ENCODE measurements at places on chromosomes 3 and 15.

DNA sequence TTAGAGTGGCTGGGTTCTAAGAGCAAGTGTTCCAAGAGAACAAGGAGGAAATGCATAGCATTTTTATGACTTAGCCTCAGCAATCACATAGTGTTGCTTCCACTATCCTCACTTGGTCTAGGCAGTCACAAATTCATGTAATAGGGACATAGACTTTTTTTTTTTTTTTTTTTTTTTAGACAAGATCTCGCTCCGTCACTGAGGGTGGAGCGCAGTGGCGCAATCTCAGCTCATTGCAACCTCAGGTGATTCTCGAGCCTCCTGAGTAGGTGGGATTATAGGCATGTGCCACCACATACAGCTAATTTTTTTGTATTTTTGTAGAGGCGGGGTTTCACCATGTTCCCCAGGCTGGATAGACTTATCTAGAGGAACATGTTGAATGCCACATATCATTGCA lies 4.7 kb upstream of the GNB4 start:
- DNase-seq: no peak

DNA sequence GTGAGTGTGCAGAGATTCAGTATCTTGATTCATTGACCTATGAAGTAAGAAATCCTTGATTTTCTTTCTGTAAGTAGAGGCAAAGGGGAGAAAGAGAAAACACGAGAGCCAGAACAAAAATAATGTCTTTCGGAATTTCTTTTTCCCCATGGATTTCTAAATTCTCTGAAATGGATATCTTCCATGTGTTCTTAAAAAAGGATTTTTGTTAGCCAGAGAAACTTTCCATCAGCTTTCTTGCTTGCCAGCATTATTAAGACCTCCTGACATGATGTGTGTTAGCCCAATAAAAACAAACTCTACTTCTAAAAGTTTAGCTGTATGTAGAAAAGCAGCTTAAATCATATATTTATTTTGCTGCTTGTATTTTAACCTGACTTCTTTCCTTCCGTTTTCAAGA lies 122.3 kb upstream of the AADACL2 start:
- no peak for DNase-seq

DNA sequence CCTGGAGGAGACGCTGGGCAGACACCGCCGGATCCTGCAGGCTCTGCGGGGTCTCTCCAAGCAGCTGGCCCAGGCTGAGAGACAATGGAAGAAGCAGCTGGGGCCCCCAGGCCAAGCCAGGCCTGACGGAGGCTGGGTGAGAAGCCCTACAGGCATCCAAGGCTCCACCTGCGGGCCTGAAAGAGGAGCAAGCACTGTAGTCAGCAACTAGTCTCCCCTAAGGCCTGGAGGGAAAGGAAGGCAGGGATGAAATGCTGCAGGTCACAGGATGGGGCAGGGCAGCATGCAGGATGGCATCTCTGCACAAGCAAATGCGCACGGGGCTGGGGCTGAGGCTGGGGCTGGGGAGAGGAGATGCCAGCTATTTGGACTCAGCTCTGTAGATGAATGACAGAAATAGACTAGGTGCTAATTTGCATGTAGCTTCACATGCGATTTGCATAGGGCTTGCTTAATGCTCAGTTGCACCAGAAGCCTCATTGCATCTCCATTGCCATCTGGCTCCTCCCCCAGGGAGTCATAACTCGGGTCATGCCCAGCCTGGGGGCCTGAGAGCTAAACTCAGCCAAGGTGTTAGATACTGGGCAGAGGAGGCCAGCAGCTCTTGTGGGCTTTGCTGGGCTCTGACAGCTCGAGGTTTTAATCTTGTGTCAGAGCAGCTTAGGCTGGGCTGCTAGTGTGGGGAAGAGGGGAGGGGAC lies 5.2 kb upstream of the CPLX3 start:
- no peak for DNase-seq

- DNase-seq: no peak
Observed at GRCh38 chr3:60890226-60890625, 361.0 kb downstream of the FHIT start.

- DNase-seq: no peak
Observed at GRCh38 chr3:190220362-190220761, 99.7 kb upstream of the P3H2 start.

DNA sequence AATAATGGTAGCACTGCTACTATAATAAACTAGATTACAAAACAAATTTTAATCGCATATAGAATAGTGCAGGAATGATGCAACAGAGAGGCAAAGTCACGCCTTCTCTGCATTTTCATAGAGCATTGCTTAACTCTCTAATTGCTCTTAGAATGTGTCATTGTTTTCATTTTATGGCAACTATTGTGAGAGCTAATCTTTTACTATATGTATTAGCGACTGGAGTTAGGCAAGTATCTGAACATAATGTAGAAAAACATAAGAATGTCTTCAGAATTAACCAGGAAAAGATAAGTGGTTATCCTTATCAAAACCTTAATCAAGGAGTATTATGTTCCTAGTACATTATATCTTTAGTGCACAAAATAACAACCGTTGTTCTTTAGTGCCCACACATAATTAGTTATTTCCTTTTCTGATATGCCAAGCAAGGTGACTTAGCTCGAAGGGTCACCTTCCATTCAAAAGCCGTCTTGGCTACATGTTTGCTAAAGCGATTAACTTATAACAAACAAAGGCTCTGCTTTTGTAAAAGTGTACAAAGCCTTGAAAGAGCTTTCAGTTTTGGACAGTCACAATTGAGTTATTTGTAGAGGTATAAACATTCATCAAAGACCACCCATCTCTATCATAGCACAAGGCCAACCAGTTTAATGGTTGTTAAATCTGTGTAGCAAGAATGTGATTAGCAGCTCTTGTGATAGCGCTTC lies 1328.9 kb downstream of the ROBO2 start:
- no peak for DNase-seq

- DNase-seq: no peak
Observed at GRCh38 chr3:78026318-78026828, 986.5 kb downstream of the ROBO2 start.

GRCh38 chr15:56786966-56787365 lies 53.7 kb upstream of the ZNF280D start:
- DNase-seq: no peak

DNA sequence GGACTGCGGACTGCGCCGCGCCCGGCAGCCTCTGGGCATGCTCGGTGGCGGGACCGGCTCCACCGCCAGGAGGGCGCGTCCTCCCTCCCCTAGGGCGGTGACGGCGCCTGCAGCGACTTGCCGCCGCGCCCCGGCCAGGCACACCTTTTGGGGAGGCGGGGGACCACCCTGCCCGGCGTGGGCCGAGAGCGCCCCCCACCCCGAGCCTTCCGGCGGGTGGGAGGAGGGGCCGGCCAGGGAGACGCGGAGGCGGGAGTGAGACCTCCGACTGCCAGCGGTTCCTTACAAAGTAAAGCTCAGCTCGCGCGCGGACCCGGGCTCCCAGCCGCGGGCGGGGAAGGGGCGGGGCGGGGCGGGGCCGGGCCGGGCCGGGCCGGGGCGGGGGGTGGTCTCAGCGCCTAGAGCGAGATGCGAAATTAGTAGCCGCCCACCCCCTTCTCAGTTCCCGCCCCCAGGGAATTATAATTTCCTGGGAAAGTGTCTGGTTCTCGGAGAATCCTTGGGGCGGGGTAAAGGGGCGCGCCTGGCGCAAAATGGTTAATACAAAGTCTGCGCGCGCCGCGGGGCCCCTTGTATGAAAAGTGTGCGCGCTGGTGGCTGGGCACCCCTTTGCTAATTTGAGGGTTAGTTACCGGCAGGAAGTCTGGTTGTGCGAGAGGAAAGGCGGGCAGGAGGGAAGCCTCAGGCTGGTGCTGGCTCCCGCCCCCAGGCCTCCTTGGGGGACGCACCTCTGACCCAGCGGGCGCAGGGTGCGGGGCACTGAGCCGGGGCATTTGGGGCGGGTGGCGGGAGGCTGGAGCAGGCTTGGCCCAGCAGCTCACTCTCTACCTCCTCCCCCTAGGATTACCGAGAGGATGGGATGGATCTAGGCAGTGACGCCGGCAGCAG lies 224.8 kb upstream of the IL12A start:
- DNase-seq: peak; percentile 75

GRCh38 chr15:55289746-55290527 lies at the start of gene RAB27A:
Gene RAB27A (minus strand): TSS chr15:55289813. CDS start chr15:55234934, 54,879 bp downstream.
- peak; percentile 37 for DNase-seq

DNA sequence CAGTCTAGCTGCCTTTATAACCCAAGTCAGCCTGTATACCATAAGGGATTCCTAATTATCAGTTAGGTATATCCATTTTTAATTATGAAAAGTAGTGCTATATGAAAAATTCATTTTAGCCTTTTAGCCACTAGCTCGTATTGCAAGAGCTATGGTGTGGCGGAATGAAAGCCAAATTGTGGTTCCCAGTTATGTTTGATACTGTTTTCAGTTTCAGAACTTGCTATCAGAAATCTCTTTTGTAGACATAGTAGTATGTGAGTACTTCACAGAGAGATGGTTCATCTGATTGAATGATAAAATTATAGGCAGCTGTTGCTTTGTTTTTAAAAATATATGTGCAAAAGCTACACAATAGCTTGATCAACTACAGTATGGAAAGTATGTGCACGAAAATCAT lies 134.6 kb downstream of the SLC25A26 start:
- DNase-seq: no peak

DNA sequence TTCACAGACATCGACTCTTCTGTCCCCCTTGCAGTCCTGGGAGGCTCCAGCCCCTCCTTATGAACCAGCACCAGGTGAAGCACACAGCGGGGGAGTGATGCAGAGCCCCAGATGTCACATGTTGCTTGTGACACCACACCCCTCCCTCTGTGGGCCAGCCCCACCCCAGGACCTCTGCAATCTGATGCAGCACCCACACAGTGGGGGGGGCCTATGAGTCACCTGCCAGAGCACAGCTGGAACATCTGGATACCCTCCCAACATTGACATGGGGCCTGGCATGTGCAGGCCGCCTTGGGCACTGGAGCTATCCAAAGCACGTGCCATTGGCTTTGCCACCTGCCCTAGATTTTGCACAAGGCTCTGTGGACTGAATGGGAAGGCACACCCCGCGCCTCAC lies 70.5 kb downstream of the FEM1B start:
- no peak for DNase-seq

DNA sequence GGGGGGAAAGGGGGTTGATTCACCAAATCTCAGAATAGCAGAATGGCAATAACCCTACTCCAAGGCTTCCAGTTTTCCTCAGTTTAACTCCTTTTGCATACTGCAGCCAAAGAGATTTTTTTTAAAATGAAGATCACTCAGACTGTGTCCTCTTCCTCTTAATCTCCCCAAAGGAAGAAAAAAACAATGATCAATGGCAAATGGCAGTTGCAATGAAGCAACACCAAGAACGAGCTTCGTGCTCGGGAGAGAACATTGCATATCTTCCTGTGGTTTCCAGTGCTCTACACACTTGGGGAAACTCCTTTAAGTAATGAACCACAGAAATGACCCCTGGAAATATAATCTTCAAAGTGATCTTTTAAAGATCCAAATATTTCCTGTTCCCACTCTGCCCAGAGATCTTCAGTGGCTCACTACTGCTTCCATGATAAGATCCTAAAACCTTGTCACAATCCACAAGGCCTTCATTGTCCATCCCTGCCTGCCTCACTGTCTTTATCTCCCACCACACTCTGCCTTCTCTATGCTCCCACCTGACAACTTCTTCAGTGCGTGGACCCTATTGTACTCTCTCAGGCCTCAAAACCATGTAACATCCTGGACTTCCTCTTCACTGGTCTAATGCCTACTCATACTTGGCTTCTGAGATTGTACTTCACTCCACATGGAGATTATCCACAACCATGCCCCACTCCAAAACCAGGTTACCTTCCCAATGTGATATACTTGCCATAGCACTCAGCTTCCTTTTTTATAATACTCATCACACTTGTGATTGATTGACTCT lies 394.8 kb downstream of the FHIT start:
- no peak for DNase-seq

DNA sequence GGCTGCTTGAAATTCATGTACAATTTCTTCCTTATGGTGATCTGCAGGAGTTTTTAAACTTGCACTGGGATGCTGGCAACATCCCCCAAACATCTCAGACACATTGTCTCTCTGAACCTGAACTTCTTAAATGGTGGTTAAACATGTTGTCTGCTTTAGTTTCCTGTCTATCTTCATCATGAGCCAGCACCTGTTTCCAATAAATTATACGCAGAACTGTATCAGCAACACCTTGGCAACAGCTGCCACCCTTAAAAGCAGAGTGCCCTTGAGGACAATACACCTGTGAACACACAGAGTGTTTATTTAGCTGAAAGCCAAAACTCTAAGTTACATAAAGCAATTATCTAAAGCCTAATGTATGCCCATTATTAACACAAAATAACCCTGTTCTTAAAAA lies 242.9 kb downstream of the WNT5A start:
- peak; percentile 86 for DNase-seq

DNA sequence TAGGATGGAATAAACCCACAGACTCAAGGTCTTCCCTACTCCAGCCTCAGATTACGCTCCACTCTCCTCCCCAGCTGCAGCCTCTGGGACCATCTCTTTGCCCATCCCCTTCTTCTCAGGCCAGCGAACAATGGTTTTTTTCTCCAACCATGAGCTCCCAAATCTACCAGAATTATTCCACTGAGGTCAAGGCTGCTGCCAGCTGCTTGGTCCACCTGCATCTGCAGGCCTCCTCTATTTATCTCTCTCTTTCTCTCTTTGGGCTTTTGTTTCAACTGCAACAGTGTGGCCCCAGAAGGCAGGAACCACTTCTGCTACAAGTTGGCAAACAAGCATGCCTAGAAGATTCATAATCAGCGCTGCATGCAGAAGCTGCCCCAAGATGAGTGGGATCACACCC lies 19.1 kb downstream of the CHRM5 start:
- DNase-seq: no peak

- no peak for DNase-seq
Observed at GRCh38 chr15:71411538-71412482, 296.5 kb downstream of the THSD4 start.

DNA sequence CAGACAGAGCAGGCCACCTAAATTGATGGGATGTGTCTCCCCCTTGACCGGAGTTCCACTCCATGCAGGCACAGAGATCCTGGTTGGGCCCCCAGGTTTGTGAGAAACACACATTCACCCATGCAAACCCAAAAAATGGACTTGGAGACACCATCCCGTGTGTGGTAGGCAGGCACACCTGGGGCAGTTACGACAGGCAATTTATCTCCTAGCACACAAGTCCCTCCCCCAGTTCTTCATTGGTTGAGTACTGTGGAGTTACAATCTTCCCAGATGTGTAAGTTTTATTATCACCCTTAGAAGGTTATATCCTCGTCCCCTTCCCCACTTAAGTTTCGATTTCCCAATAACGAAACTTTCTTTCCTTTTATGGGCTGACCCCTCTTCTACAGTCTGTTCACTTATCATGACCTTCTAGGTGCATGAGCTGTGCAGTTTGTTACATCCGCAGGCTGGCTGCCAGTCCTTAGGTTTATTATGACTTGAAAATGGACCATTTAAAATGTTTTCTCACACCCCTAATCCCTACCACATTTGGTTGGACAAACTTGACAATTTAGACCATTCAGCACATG lies 27.3 kb downstream of the ARL8B start:
- no peak for DNase-seq
